ENCODE measurements at places on chromosomes 13 and 19. TPM values are rescaled to one million over a fixed set of nuclear protein-coding genes. Genes with fewer than 3 reads are reported as not detected.

DNA sequence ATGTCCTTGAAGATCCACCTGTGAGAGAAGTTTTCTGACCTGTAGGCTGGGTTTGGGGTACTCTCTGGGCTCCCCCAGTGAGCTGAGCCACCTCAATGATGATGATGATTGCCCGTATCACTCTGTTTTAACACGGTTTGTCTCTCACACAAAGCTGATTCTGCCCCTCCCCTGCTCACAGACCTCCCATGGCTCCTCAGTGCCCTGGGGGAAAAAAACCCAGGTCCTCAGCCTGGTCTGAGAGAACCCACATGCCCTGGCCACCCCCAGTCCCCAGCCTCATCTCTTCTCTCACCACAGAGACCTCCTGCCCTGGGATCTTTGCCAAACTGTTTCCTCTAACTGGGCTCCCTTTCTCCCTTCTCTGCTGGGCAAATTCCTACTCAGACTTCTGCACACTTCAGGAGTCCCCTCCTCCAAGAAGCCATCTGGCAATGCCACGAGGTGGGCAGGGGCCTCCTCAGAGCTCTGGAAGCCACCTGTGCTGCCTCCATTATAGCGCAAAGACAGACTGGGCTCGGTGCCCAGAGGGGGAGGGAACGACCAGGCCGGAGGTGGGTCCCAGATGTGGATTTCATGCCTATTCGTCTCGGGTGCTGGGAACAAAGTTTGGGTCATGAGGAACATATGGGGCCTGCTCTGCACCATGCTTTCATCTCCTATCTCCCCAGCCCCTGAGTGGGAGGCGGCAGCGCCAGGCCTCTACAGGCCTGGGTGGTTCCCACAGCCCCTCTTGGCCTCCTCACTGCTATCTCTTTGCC, 8.5 kb upstream of the CA11 start:
- DNase-seq = no peak

- no peak for DNase-seq
Observed at GRCh38 chr13:37306778-37307544, 201.5 kb upstream of the CSNK1A1L start.

- no peak for DNase-seq
Observed at GRCh38 chr13:24036115-24036514, 124.4 kb upstream of the SPATA13 start.

DNA sequence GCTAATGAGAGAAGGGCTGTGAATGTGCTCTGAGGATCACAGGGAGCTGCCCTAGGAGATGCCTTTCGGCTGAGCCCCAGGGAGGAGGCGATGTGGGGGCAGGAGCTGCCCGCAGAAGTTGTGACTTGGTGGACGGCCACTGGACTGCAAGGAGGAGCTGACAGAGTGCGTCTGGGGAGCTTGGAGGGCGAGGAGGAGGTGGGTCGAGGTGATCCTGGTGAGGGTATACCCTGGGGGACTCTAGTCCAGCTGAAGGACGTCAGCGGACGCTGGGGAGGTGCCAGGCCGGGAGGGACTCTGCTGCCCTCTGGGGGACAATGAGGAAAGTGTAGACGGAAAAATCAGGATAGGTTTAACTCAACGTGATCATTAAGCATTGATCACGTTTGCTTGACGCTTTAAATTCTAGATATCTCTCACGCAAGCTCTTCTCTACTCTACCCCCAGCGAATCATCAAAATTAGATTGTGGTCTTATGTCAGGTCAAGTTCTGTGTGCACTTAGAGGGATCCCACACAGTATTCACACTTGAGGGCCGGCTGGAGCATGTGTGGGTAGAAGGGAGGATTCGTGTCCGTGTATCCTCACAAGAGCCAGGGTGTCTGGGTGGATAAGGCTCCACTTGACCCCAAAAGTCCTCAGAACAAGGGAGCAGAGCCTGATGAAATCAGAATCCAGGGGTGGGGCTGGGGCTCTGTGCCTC, 3.3 kb upstream of the CEACAM7 start:
- DNase-seq = no peak

GRCh38 chr19:16338470-16339360, 14.1 kb downstream of the KLF2 start:
- DNase-seq = no peak

GRCh38 chr13:44399074-44399473, 25.4 kb downstream of the SERP2 start:
- no peak for DNase-seq

GRCh38 chr13:91185294-91185863, 162.1 kb upstream of the MIR17HG start:
- DNase-seq = no peak

GRCh38 chr13:106052200-106052767, 483.2 kb downstream of the EFNB2 start:
- no peak for DNase-seq

- DNase-seq = no peak
Observed at GRCh38 chr13:66410314-66410713, 819.8 kb downstream of the PCDH9 start.

DNA sequence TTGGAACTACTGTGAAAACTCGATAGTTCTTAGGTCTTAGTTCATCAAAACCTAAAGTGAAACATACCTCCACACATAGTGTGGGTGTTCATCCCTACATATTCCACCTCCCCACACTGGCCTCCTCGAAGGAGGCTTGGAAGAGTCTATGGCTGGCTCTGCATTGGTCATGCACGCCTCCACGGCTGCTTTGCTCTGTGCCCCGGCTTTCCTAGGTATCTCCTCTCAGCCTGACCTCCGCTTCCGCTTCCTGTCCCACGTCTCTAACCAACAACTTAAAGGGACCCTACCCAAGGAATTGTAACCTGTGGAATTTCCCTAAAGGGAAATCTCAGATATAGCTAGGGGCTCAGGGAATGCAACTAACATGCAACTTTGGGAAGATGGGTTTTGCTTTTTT, 79.7 kb upstream of the MBNL2 start:
- DNase-seq = no peak

KDM4B gene
- total RNA-seq = 50.3 TPM

SMIM17 gene
- not detected for total RNA-seq

ADAMTSL5 gene
- 4.1 TPM for total RNA-seq

CYP4F2 gene
- total RNA-seq = 2.1 TPM

KIR2DL4 gene
- total RNA-seq = not detected

CDC42EP5 gene
- 9.4 TPM for total RNA-seq

ZNF563 gene
- total RNA-seq = 6.4 TPM

KIR2DL3 gene
- not detected for total RNA-seq

GGN gene
- total RNA-seq = 0.60 TPM

CNN1 gene
- 22.4 TPM for total RNA-seq

Measured in suprapubic skin (tissue), 4 donors.